ENCODE measurements at places on chromosomes 13 and 19.

GRCh38 chr13:50797091-50797490 is 46.4 kb downstream of the DLEU7 start:
- DNase-seq: no peak

DNA sequence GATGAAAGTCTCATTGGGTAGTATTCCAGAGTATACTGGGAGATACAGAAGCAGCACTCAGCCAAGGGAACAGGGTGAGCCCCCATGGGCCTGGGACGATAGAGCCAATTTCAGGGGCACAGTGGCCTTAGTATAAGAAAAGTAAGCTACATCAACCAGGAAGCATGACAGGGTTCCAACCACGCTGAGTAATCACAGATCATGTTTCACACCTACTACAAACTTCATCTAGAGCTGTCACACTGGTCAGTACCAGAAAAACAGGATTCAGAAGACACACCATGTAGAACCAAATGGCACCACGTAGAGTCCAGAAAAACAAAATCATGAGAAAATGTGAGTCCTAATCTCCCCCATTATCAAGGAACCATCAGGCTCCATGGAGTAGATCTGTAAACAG is 1292.4 kb upstream of the MIR17HG start:
- no peak for DNase-seq

DNA sequence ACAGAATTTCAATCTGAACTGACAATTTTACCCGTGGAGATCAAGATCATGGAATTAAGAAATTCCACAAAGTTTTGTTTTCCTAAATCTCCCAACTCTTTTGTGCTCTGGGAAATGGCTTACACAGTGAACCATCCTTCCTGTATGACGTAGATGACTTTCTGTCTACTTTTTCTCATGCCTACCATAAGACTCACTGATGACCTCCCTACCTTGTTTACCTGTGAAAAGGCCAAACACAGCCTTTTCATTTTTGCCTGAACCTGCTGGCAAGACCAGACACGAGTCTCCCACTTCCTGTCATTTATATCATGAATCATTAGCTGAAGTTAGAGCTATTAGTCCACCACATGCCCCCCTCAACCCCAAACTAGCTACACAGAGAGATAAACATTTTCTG is 4.6 kb upstream of the KBTBD6 start:
- no peak for DNase-seq

- DNase-seq: no peak
These were observed 95.0 kb downstream of the LIG4 start for GRCh38 chr13:108120302-108120701.

- DNase-seq: no peak
These were observed 111.8 kb downstream of the SGCG start for GRCh38 chr13:23292586-23292985.

DNA sequence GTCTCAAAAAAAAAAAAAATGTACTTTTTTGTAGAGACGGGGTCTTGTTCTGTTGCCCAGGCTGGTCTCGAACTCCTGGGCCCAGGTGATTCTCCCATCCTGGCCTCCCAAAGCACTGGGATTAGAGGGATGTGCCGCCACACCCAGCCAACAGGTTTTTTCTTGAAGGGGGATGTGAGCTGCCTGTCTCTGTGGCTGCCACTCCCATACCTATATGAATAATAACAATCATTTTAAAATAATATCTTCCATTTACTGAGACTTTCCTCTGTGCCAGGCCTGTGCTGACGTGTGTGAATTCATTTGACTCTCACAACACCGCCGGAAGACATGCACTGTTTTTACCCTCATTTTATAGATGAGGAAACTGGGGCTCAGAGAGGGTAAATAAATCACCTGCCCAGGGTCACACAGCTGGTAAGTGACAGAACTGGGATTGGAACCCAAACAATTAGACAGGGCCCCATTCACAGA is 7.2 kb upstream of the BCL3 start:
- no peak for DNase-seq

GRCh38 chr19:5666921-5667610 is 13.2 kb downstream of the MICOS13 start:
- no peak for DNase-seq

DNA sequence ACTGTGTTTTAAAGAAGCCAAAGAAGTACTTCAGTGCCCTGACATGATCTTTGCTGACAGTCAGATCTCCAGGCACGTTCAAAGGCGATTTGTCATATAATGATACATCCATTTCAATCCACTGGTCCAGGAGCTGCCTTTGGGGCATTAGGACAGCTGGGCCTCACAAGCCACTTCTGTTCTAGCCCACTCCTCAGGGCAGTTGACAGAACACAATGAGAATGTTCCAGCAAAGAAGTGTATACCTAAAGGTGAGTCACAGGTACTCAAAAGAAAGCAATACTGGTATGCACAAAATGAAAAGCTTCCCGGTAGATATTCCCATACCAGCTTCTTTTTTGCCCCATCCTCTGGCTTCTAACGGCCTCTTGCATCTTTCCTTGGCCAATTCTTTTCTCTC is 12.5 kb upstream of the MAP3K10 start:
- DNase-seq: no peak

GRCh38 chr13:97441368-97441767 is 7.4 kb downstream of the RAP2A start:
- DNase-seq: no peak

- no peak for DNase-seq
These were observed 16.9 kb downstream of the MOB3A start for GRCh38 chr19:2079076-2079864.

- peak; percentile 81 for DNase-seq
These were observed 524 bp downstream of the NAA16 start for GRCh38 chr13:41311406-41312175.

DNA sequence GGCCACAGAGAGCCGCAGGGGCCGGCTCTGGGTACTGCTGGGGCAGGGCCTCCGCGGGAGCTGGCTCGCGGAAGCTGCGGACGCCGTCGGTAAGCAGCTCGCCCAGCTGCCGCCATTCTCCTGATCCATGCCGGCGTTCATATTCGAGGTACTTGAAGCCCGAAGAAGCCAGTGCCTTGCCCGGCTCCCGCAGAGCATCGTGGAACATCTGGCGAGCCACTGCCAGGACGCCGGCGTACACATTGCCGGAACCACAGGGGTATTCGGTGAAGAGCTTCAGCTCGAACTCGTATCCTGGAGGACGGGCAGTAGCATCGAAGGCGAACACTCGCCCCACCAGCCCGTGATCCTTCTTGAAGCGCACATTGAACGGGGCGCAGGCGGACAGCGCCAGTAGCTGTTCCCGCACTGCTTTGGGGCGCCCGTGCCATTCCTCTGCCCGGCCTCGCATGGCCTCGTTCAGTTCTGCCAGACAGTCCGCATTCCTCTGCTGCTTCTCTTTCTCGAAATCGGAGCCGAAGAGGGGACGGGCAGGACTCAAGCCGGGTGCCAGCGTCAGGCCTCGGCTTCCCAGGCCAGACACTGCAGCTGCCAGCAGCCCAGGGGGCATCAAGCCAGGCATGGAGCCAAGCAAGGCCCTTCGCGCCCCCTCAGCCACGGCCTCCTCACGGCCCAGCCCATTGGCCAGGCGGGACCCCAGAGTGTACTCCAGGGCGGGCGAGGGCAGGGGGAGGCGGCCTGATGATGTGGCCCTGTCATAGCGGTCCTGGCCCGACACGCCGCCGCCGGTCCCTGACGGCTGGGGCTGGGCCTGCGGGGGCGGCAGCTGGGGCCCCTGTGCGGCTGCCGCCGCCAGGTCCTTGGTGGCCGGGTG is 1.0 kb downstream of the IRF2BP1 start:
- peak; percentile 65 for DNase-seq

Measured in activated CD8-positive, alpha-beta memory T cell treated with anti-CD3 and anti-CD28 coated beads for 24 hours (primary cell).